ENCODE measurements at places on chromosomes 16 and 17. TPM values are rescaled to one million over a fixed set of nuclear protein-coding genes. Genes with fewer than 3 reads are reported as not detected.

NPW gene
- total RNA-seq, result 0.60 TPM

NPTX1 gene
- total RNA-seq, result under 0.01 TPM

LITAFD gene
- total RNA-seq, result not detected

PDILT gene
- not detected for total RNA-seq

CDK5R1 gene
- 1.3 TPM for total RNA-seq

FXR2 gene
- 25.9 TPM for total RNA-seq

KRT20 gene
- not detected for total RNA-seq

WNK4 gene
- 0.99 TPM for total RNA-seq

RHBDL1 gene
- total RNA-seq, result 0.22 TPM

PRAC2 gene
- total RNA-seq, result not detected

PLXDC1 gene
- total RNA-seq, result not detected

ATP6V0C gene
- total RNA-seq, result 7.1 TPM

TBC1D3D gene
- total RNA-seq, result under 0.01 TPM

NPIPB4 gene
- total RNA-seq, result 19.0 TPM

TVP23B gene
- 38.1 TPM for total RNA-seq

KIF18B gene
- total RNA-seq, result 0.60 TPM

GNG13 gene
- not detected for total RNA-seq

DNAH2 gene
- total RNA-seq, result 0.20 TPM

CNGB1 gene
- not detected for total RNA-seq

SGCA gene
- not detected for total RNA-seq

CLEC19A gene
- total RNA-seq, result not detected

STX1B gene
- 0.40 TPM for total RNA-seq

PRSS33 gene
- total RNA-seq, result not detected

QRICH2 gene
- total RNA-seq, result 12.1 TPM

MYL11 gene
- total RNA-seq, result not detected

TMEM132E gene
- not detected for total RNA-seq

MYCBPAP gene
- under 0.01 TPM for total RNA-seq

TP53TG3 gene
- total RNA-seq, result not detected

NME3 gene
- total RNA-seq, result 32.3 TPM

LRRC75A gene
- total RNA-seq, result 1.1 TPM

OR1A2 gene
- total RNA-seq, result not detected

CFAP97D1 gene
- not detected for total RNA-seq

PAGR1 gene
- total RNA-seq, result 11.1 TPM
